CD14-positive monocyte (primary cell): ENCODE measurements at places on chromosomes 6 and 20.

GRCh38 chr6:18477301-18477941 is 90.3 kb downstream of the RNF144B start:
- no peak overlapping the region for H3K27ac ChIP-seq
- no peaks in the 10 kb centered on the region for H3K36me3 ChIP-seq
- H3K4me1 ChIP-seq, result peaks cover 44% of the 10 kb centered on the region
- H3K4me3 ChIP-seq, result peak overlapping the region; percentile 43
- DNase-seq, result peak; percentile 75

DNA sequence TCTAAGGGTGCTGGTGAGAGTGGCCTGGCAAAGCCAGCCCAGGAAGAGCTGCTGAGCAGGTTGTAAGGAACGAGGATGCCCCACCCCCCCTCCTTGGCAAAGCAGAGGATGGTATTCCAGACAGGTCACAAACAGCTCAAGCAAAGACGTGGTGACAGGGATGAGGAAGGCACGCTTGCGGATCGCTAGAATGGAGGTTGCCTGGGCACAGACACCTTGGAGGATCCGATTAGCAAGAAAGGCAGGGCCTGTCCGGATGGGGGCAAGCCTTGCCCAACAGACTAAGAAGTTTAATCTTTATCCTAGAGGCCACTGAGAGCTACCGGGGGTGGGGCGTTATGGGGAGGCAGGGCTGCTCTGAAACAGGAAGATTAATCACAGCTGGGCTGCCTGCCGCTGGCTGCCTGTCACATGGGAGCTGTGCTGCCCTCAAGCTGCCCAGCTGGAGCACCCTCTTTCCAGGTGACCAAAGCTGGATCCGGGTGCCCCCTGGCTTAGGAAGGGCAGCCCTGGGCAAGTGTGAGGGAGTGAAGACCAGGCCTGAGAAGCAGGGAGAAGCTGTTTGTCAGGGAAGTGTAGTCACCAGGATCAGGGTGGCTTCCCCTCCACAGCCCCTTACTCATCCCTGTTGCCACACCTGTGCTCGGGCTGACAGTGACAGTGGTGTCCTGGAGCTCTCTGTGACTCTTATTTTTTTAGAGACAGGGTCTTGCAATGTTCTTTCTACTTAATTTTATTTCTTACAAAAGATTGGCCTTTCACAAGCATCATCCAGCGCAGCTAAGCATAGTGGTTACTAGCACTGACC is 9.1 kb upstream of the MAPK13 start:
- DNase-seq, result peak; percentile 88
- H3K36me3 ChIP-seq, result peaks cover 2% of the 10 kb centered on the region
- H3K4me1 ChIP-seq, result peaks cover 72% of the 10 kb centered on the region
- H3K4me3 ChIP-seq, result peak overlapping the region; percentile 58
- peak overlapping the region; percentile 94 for H3K27ac ChIP-seq
- no peaks in the 10 kb centered on the region for H3K27me3 ChIP-seq

DNA sequence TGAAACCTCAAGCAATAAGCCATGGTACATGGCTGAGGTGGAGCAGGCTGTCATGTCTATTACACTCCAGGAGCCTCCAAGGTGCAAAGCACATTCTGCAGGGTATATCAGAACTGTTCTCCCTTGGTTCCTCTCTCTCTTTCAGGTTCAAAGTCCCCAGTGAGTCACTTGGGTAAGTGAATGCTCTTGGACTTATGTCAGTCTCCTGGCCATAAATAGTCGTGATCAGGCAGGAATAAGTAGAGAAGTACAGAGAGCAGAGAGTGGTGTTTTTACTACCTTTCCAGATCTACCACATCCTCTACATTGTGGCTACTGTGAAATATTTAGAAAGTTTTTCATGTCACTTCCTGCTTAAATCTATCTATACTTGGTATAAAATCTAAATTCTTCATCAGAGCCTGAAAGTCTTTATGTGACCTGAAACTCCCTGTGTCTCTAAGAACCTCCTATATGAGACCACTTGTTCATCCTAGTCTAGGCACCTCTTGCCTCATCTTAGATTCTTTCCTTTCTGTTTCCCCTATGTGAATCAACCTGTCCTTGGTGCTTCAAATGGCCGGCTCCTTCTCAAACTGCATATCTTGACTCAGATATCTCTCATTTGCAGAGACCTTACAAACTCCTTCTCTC is 1077.6 kb upstream of the MAP3K7 start:
- no peak for DNase-seq
- no peak overlapping the region for H3K27ac ChIP-seq
- H3K4me3 ChIP-seq, result no peak overlapping the region
- no peaks in the 10 kb centered on the region for H3K36me3 ChIP-seq
- no peaks in the 10 kb centered on the region for H3K27me3 ChIP-seq
- H3K4me1 ChIP-seq, result no peaks in the 10 kb centered on the region

- no peaks in the 10 kb centered on the region for H3K27me3 ChIP-seq
- H3K4me1 ChIP-seq, result peaks cover 20% of the 10 kb centered on the region
- peak overlapping the region; percentile 63 for H3K27ac ChIP-seq
Measured at GRCh38 chr20:34907616-34908469, 31.4 kb downstream of the ACSS2 start.

DNA sequence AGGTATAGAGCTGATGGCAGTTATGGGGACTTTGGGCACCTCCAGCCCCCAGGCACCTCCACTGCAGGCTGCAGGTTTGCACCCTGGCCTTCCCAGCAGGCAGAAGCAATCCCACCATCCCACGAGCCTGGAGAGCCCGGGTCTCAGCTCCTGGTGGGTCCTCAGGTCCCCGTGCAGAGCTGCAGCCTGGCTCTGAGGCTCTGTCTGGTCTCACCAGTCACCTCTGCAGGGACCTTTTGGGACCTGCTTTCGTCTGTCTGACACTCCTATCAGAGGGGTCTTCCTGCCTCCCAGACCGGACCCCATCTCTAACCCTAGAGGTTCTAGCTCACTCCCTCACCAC is 41.9 kb downstream of the FGD2 start:
- no peak for DNase-seq
- no peaks in the 10 kb centered on the region for H3K27me3 ChIP-seq
- H3K36me3 ChIP-seq, result no peaks in the 10 kb centered on the region
- no peak overlapping the region for H3K4me3 ChIP-seq
- H3K27ac ChIP-seq, result no peak overlapping the region

- H3K4me1 ChIP-seq, result peaks cover 65% of the 10 kb centered on the region
- H3K27ac ChIP-seq, result no peak overlapping the region
- peak overlapping the region; percentile 67 for H3K4me3 ChIP-seq
- H3K27me3 ChIP-seq, result no peaks in the 10 kb centered on the region
- H3K36me3 ChIP-seq, result peaks cover 38% of the 10 kb centered on the region
- DNase-seq, result no peak
Measured at GRCh38 chr20:57393321-57394120, 2.3 kb downstream of the RBM38 start.

- peaks cover 6% of the 10 kb centered on the region for H3K4me1 ChIP-seq
- no peak overlapping the region for H3K27ac ChIP-seq
Measured at GRCh38 chr20:33773412-33774089, 37.6 kb upstream of the CHMP4B start.

DNA sequence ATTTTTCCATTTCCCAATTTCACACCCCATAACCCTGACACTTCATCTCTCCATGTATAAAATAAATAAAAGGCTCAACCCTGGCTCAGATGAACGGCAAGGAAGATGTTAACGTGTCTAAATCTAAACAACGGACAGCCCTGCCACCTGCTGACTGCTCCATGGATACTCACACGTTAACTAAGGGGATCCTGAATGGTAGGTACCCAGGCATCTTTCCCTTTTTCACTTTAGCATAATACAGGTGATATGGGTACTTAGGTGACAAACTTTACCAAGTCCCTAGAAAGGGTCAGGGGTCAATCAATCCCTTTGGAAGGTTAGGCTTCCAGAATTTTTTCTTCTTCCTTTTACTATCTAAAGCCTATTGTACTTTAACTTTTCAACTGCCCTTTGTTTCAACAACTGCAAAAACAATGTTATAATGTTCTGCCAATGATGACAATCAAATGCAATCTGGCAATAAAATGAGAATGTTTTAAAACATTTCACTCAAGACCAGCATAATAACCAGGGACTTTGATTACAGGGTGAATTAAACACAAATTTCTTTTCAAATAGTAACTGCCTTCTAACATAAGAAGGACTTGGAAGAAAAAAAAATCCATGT is 52.4 kb upstream of the IPCEF1 start:
- H3K4me3 ChIP-seq, result no peak overlapping the region
- no peak for DNase-seq
- no peaks in the 10 kb centered on the region for H3K27me3 ChIP-seq
- H3K27ac ChIP-seq, result no peak overlapping the region
- H3K36me3 ChIP-seq, result no peaks in the 10 kb centered on the region

- DNase-seq, result peak; percentile 61
- no peak overlapping the region for H3K4me3 ChIP-seq
- H3K36me3 ChIP-seq, result no peaks in the 10 kb centered on the region
- H3K27me3 ChIP-seq, result no peaks in the 10 kb centered on the region
Measured at GRCh38 chr6:148509800-148510581, 167.4 kb downstream of the SASH1 start.

DNA sequence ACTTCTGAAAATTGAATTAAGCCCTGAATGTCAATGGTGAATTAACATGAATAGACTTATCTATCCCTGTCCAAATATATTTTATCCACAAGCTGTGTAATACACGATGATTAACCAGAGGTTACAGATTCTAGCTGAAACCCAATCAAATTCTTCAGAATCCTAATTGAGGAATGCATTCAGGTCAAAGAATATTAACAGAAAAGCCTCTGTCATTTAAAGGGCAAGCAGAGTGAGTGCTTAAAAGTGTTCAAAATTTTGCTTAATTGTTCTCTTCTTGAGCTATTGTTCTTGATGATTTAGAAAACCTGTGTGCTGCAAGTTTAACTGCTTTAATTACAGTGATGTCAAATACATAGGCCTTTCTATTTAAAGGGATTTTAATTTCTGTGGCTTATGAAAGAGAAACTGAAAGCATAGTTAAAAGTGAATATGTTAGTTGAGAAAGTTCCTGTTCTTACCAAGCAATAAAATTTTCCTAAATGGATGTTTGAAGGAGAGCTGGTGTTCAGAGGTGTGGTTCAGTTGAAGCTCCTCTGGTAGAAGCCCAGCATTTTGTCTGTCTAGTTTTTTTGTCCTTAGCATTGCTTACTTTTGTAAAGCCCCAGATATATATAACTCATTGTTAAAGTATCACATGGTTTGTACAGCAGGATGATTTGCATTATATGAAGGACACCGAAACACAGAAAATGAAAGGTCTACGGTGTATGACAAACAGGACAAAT is 466.3 kb upstream of the PLCB4 start:
- DNase-seq, result peak; percentile 34
- no peaks in the 10 kb centered on the region for H3K27me3 ChIP-seq
- H3K4me3 ChIP-seq, result peak overlapping the region; percentile 45
- H3K36me3 ChIP-seq, result no peaks in the 10 kb centered on the region

- DNase-seq, result no peak
- no peak overlapping the region for H3K4me3 ChIP-seq
- no peaks in the 10 kb centered on the region for H3K4me1 ChIP-seq
- H3K27me3 ChIP-seq, result no peaks in the 10 kb centered on the region
Measured at GRCh38 chr20:14566505-14566904, 229.1 kb upstream of the FLRT3 start.

GRCh38 chr20:45291526-45291925 is 15.1 kb upstream of the RBPJL start:
- H3K4me1 ChIP-seq, result peaks cover 12% of the 10 kb centered on the region
- no peak overlapping the region for H3K27ac ChIP-seq
- no peaks in the 10 kb centered on the region for H3K36me3 ChIP-seq
- H3K27me3 ChIP-seq, result peaks cover 28% of the 10 kb centered on the region
- no peak for DNase-seq

DNA sequence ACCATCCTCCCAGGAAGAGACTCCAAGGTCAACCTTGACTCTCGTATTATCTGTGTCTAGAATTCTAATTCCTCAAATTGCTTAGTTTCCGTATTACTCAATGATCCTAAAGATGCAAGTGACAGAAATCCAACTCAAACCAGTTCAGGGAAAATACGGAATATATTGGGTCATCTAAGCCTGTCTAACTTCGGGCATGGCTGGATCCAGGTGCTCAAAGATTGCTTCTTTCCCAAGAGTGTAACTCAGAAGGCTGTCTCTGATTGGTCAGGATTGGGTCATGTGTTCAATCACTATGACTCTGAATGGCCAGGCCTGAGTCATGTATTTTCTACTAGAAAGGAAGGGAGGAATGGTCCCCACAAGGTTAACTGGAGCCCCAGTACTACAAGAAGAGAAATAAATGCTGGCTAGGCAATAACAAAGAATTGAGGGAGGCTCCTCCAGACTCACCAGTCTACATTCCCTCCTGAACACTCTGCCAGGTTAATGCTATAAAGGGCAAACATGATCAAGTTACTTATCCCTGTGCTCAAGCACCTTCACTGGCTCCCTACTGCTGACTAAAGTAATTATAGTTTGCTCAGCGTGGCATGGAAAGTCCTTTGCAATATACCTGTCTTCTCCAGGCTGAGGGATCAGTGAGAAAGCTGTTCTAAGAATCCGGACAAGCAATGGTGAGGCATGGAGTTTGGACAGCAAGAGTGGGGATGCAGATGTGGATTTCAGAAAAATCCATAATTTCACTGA is 15.4 kb upstream of the PREX1 start:
- peak; percentile 73 for DNase-seq
- no peaks in the 10 kb centered on the region for H3K36me3 ChIP-seq

- no peaks in the 10 kb centered on the region for H3K36me3 ChIP-seq
- no peaks in the 10 kb centered on the region for H3K27me3 ChIP-seq
- peak; percentile 82 for DNase-seq
- peaks cover 58% of the 10 kb centered on the region for H3K4me1 ChIP-seq
- H3K4me3 ChIP-seq, result peak overlapping the region; percentile 63
Measured at GRCh38 chr6:53241938-53242337, 93.3 kb upstream of the GCM1 start.

- H3K36me3 ChIP-seq, result peaks cover 1% of the 10 kb centered on the region
- DNase-seq, result no peak
- no peak overlapping the region for H3K4me3 ChIP-seq
- H3K27ac ChIP-seq, result no peak overlapping the region
- no peaks in the 10 kb centered on the region for H3K27me3 ChIP-seq
- H3K4me1 ChIP-seq, result peaks cover 11% of the 10 kb centered on the region
Measured at GRCh38 chr6:28239636-28240035, 12.4 kb downstream of the ZKSCAN4 start.

DNA sequence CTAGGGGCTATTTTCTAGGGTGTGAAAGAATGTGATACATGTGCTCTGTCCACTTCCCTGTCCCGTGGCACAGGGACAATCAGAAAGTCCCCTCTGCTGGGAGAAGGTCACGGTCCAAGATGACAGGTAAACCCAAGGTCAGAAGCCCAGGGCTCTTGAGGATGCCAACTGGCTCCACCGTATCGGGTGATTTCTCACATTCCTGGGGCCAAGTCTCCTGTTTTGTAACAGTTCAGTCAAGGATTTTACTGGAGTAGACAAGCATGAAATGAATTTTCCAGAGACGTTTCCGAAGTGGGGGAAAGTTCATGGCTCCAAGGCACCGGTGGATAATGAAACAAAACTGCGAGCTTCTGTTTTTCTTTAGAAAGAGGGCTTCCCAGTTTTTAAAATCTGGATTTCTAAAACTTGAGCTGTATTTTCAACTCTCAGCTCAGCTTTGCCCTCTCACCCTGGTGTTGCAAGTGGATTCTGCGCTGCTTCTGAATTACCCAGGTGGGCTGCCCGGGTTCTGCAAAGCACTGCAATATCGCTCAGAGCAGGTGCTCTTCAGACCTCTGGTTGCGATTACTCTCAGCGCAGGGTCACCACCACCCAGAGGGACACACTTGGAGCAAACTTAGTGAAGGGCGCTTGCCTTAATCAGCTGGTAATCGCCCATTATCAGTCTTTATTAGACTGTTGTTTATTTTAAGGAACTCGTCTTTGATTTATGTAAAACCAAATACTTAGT is 64.4 kb upstream of the TMEM170B start:
- H3K27ac ChIP-seq, result no peak overlapping the region
- no peaks in the 10 kb centered on the region for H3K36me3 ChIP-seq
- H3K4me1 ChIP-seq, result no peaks in the 10 kb centered on the region
- no peaks in the 10 kb centered on the region for H3K27me3 ChIP-seq
- DNase-seq, result no peak
- no peak overlapping the region for H3K4me3 ChIP-seq

GRCh38 chr6:14384175-14384949 is 266.8 kb downstream of the CD83 start:
- no peak for DNase-seq
- no peak overlapping the region for H3K4me3 ChIP-seq
- H3K4me1 ChIP-seq, result peaks cover 36% of the 10 kb centered on the region
